ENCODE measurements at places on chromosomes 2 and 18. TPM values are rescaled to one million over a fixed set of nuclear protein-coding genes. Genes with fewer than 3 reads are reported as not detected.

Gene LOXL3
- total RNA-seq, result 1.6 TPM

Gene ST8SIA5
- total RNA-seq, result not detected

Gene THSD7B
- total RNA-seq, result not detected

Gene RIT2
- total RNA-seq, result not detected

Gene MYO7B
- not detected for total RNA-seq

Gene POTEC
- total RNA-seq, result not detected

Gene SOCS6
- total RNA-seq, result 13.0 TPM

Gene GALNT5
- 3.1 TPM for total RNA-seq
